ENCODE measurements at places on chromosomes 16 and 17.

DNA sequence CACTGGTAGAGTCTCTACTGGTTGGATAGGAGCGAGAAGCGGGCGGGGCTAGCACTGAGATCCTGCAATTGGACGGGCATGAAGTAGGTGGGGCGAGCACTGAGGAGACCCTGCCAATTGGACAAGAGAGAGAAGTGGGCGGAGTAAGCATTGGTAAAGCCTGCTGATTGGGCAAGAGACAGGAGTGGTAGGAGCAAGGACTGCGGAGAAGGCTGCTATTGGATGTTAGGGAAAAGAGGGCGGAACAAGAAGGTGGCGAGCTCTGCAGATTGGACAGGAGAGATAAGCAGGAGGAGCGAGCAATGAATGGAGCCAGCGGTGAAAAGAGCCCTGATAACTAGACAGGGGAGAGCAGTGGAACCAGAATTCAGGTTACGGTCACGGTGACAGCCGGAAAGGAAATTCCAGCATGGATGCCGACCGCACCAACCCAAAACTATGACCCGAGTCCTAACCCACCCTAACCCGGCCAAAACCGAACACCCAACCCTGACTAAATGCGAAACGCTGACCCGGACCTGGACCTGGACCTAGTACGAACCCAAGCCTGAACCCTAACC, 4.8 kb downstream of the SCGB1C2 start:
- DNase-seq: no peak

DNA sequence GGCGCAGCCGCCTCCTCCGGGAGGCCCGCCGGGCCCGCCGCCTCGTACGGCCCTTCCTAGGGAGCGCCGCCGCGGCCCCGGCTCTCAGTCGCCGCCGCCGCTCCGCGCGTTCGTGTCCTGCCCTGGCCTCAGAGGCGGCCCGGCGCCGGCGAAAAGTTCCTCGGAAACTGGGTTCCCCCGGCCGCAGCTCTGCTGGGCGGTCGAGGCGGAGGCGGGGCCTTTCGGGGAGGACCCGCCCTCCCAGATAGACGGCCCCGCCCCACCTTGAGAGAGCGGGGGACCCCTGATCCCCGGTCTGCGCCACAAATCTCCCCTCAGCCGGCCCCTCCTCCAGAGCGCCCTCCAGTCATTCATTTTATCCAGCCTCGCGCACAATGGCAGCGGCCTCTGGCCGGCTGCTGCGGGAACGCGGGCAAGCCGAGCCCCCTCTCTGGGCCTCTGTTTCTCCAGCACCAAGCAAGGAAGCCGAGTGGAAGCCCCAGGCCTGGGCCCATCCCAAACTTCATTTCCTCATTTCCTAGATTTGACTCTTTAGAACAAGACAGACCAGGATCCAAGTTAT, at the start of gene SREBF1:
Gene SREBF1 (minus strand): TSS at position 169 of the 562 bp plus-strand sequence. CDS start 169 bp downstream, outside the sequence.
- DNase-seq: peak; percentile 54

DNA sequence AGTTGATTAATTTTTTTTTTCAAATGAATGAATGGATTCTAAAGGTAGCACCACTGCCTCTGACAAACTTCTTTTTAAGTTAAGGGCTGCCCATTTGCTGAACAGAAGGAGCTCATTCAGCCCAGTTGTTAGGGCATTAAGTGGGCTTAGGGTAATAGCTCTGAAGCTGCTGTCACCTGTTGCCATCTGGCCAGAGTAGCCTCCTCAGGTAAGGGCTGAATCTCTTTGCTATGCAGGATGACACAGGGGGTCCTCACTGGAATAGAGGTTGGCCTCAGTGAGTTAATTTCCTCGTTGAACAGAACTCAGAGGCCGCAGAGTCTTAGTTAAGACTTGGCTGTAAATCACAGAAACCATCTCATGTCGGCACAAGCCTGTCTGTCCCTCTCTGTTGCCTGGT, 232.8 kb downstream of the CCDC182 start:
- no peak for DNase-seq

DNA sequence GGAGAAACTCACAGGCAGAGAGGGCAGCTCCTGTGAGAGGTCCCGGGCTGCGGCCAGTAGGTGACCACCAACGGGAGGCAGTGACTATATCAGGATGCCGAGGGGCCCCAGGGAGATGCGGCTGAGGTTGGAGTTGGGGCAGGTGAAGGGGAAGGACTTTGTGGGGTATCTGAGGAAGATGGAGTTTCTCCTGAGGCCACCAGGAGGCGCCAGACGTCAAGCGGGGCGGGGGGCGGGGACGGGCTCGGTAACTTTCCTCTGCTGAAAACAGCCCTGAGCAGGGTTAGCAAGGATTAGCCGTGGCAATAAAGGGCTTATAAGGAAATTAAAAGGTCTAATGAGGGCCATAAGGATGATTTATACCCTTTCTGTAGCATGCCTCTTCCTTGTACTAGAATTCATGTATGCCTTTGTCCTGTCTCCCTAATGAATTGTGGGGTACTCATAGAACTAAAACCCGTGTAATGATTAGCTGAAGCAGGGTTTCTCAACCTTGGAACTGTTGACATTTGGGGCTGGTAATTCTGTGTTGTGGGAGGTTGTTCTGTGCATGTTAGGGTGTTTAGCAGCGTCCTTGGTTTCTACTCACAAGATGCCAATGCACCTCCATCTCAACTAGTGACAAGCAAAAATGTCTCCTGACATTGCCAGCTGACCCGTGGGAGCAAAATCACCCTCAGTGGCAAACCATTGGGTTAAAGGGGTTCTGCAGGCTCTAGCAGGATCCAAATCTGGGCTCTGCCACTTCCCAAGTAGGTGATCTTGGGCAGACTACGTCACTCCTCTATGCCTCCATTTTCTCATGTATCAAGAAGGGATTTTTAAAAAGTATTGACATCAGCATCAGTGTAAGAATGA, 74.8 kb upstream of the GRIN2A start:
- DNase-seq: no peak

DNA sequence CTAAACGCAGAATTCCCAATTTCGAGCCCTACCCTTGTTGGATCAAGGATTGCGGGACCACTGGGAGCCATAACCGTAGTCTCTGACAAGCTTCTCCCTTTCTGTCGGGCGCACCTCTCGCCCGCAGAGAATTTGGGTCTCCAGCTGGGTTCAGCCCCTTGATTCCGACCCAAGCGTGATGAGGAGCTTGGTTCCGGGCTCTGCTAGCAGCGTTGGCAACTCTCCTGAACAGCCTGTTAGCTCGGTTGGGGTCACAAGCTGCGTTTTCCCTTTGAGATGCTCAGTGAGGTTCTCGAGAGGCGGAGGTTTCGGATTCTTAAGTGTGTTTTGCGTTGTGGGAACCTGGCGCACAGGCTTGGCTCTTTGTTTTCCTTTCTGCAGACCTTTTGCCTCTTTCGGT, 655 bp downstream of the ATXN1L start:
- peak; percentile 8 for DNase-seq

DNA sequence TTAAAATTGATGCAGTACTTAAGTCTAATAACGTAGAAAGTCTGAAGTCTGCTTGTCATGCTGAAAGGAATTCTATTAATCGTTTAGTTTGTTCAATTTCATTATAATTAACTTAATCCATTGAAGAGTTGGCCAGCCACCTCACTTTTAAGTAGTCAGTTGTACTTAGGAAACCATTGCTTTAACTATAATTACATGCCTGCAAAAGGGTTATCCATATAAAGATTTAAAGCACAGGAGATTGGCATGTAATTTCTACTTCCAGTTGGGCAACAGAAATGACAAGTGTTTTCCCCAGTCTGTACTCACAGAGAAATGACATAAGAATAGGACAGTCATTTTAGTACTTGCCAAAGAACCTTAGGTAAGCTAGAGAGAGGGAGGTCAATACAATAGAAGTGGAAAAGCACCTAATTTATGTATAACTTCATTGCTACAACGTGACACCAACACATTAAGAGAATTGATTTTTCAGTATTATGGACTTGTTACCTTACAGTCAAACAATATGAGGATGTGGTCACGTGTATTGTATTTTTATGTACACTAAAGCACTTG, 3.7 kb upstream of the USP32 start:
- no peak for DNase-seq

DNA sequence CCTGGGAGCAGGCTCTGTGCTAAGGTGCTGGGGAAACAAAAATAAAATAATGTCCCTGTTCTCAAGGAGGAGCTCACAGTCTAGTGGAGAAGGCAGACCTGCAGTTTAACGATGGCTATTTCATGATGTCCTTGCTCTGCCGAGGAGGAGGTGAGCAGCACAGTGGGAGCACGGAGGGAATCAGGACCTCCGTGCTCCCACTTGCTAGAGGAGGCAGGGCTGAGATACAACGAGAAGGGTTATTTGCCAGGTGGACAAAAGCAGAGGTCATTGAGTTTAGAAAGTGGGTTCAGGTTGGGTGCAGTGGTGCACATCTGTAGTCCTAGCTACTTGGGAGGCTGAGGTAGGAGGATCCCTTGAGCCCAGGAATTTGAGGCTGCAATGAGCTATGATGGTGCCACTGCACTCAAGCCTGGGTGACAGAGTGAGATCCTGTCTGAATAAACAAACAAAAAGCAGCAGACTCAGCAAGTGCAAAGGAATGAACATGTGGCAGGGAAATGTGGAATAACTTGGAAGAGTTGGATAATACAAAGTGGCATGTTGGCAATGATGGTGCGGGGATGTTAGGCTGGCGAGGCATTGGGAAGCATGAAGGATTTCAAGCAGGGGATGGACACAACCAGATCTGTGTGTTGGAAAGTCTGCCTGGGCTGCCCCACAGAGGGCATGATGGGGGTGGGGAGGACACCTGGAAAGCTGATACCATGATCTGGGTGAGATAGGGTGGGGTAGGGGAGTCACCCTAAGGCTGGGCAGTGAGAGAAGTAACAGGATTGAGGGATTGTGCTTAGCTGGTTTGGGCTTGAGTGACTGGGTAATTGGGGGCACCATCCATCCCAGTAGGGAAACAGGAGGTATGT, 12.8 kb upstream of the TNS4 start:
- no peak for DNase-seq

- DNase-seq: no peak
These were observed 9.6 kb downstream of the IFT140 start for GRCh38 chr16:1602285-1602684.

DNA sequence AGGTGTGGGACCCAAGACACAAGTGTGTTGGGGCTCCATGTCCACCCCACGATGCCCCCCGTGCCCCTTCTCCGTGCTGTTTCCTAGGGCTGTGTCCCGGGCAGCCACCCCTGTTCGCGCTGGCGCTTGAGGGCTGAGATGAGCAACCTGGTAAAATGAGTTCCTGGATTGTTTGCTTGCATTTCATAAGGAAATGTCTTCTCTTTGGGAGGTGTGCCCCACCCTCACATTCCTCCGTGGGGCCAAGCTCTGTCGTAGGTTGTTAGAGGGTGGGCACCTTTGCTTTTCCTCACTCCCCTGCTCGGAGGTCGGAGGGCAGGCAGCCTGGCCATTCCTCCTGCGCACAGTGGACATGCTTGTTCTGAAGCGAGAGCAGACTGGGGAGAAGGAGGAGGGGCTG, 171.3 kb upstream of the CHMP6 start:
- DNase-seq: no peak

GRCh38 chr16:8167436-8167835, 422.9 kb downstream of the TMEM114 start:
- DNase-seq: no peak

DNA sequence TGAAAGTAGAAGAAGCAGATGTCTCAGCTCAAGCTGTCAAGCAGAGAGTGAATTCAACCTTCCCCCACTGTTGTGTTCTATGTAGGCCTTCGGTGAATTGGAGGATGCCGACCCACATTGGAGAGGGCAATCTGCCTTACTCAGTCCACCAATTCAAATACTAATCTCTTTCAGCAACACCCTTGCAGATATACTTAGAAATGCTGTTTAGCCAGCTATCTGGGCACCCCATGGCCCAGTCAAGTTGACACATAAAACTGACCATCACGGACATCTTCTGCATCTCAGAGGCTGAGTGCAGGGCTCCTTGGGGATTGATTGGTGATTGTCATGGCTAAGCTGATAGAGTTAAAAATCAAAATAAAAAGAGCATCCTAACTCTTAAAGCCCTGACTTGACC, 58.3 kb downstream of the IRX3 start:
- DNase-seq: no peak

- DNase-seq: peak; percentile 57
These were observed 18.0 kb downstream of the C17orf75 start for GRCh38 chr17:32323811-32324491.

DNA sequence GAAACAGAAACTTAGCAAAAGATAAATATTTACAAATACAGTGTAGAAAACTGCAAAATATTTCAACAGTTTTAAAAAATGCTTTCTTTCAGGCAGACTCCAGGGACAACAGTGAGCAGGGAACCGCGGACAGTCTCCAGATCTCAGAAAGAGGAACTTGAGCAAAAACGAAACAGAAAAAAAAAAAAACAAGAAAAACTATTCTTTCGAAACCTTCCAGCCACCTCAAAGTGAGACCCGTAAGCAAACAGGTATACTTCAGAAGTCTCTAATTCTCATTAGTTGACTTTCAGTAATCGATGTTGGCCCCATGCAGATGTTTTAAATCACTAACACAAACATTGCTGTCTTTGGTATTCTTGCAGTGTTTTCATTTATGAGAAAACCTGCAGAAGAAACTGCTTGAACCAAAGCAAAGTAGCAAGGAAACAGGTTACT, 15.7 kb upstream of the CCL1 start:
- DNase-seq: no peak

DNA sequence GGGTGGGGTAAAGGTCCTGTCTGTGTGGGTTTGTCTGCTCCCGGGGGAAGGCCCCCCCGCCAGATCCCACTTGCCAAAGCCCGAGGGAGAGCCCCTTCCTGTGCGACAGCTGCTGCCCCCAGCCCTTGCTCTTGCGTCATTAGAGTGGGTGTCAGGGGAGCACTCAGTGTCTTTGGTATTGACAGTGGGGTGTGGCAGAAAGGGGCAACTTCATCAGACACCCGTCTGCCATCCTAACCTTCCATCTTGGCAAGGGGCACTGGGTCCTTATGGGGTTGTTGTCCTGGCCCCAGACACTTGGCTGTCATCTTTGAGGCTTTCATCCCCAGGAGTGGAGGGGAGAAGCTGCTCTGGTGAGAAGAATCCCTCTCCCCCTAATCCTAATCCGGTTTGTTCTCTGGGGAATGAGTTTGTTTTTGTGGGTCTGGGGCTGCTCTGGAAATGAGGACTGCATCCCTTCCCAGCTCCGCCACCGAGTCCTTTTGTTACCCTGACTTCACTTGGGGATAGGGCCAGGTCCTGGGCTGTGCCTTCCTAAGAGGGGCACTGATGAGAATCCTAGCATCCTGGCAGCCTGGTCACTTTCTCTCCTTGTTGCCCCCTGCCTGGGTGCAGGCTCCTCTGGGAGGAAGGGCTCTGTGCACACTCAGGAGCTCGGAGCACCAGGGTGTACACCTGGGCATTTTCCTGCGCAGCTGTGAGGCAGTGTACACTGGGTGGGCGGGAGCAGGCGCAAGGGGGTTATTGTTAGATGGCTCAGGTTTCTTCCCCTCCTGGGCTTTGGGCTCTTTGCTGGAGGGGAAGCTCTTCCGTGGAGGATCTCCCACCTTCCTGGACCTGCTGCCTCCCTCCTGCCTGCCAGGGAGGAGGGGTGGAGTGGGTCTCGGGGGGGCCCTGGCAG, 21.1 kb downstream of the GJD3 start:
- DNase-seq: no peak

- no peak for DNase-seq
These were observed 4.6 kb upstream of the KCNJ16 start for GRCh38 chr17:70070305-70071027.

- DNase-seq: peak; percentile 24
These were observed 1.1 kb upstream of the AKTIP start for GRCh38 chr16:53503991-53504663.

- DNase-seq: no peak
These were observed 195.5 kb downstream of the HAPSTR1 start for GRCh38 chr16:9286930-9287329.

- DNase-seq: no peak
These were observed 3.8 kb downstream of the ZNF821 start for GRCh38 chr16:71880176-71880575.

GRCh38 chr17:64920419-64921172, 1.3 kb upstream of the LRRC37A3 start:
- DNase-seq: no peak
